ENCODE measurements at places on chromosomes 13 and 19.

DNA sequence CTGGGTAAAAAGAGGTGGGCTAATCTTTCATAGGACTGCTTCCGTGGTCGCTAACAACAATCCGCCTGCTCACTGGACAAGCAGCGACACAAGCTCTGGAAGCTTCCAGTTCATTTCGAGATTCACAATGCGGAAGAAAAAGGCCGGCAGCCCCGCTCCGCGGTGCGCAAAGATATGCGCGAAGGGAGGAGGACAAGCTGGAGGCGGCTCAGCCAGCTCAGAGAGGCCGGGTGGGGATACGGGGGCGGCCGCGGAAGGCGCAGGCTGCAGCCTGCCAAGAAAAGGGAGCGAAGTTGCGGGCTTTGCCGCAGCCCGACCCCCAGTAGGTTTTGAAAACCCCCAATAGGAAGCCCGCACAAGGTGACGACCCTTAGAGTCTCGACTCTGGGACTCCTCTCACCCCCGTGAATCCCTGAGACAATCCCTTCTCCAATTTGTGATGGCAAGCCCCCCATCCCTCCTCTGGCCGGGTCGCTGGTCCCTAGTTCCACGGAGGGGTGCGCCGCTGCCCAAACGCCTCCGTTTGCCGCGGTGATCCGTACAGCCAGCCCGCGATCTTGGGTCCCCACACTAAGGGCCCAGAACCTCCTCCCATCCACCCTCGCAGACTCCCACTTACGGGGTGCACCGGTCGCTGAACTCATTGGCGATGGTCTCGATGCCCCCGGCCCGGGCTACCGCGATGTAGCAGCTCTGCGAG lies 697 bp downstream of the HSPH1 start:
- DNase-seq = peak; percentile 68

GRCh38 chr13:29059800-29060199 lies 239.7 kb downstream of the MTUS2 start:
- DNase-seq = no peak

DNA sequence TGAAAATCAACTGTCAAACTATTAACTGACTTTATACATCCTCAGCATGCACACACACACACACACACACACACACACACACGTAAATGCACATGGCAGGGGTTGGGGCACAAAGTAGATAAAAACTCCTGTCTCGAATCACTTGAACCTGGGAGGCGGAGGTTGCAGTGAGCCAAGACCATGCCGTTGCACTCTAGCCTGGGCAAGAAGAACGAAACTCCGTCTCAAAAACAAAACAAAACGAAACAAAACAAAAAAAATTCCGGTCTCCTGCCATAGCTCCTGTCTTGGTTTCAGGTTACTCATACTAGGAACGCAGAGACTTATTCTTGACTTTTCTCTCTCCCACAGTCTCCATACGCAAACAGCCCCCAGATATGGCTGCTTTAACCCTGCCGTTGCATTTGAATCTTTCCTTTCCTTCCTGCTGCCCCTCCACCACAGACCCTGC lies 148.9 kb downstream of the SHISA2 start:
- no peak for DNase-seq

DNA sequence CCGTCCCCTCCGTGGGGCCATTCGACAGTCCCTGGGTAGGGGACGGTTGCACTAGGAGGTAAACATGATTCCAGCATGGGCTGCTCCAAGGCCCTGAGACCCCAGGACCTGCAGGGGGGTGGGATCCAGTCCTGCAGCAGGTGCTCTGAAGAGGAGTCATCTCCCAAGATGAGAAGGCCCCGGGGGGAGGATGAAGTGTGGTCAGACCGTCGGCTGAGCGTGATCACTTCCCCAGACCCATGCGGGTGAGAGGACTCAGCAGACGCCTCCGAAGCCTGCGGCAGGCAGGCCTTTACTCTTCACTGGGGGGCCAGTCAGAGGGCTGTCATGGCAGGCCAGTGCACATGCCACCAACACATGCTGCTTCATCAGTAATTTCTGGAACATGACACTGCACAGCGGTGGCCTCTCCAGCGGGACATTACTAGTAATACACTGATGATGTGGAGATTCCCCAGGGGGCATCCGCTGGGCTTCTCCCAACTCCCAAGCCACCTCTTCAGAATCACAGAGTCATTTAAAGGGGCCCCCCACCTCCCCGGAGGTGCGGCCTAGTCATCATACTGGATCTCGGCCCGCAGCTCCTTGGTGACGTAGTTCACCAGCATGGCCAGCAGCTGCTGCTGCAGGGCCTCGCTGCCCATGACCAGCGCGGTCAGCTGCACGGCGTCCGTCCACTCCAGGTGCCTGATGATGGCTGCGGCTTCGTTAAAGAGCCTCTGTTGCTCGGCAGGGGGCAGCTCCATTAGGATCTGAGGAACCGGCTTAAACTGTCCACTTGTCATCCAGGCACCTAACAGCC lies 12.7 kb downstream of the C19orf12 start:
- DNase-seq = no peak

GRCh38 chr19:18428173-18428786 lies 9.1 kb downstream of the SSBP4 start:
- no peak for DNase-seq

- DNase-seq = no peak
These were observed 10.2 kb upstream of the SIGLEC6 start for GRCh38 chr19:51541458-51542357.

- no peak for DNase-seq
These were observed 2.7 kb upstream of the TEX30 start for GRCh38 chr13:102776271-102776670.

- DNase-seq = no peak
These were observed 804.4 kb downstream of the PCDH9 start for GRCh38 chr13:66425741-66426140.

DNA sequence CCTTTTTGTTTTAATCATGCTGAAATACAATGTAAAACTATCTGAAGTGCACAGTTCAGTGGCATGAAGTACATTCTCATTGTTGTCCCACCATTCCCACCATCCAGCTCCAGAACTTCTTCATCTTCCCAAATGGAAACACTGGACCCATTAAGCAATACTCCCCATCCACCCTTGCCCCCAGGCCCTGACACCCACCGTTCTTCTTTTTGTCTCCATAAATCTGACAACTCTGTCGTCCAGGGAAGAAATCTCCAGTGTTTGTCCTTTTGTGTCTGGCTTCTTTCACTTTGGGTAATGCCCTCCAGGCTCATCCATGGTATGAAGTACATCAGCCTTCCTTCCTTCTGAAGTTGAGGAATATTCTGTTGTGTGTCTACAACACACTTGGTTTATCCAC lies 2.6 kb upstream of the SLC15A1 start:
- no peak for DNase-seq

GRCh38 chr13:110916301-110917142 lies 1.7 kb upstream of the ANKRD10 start:
- no peak for DNase-seq

- DNase-seq = peak; percentile 96
These were observed at the start of gene FDX2 for GRCh38 chr19:10315335-10316214. Gene FDX2, minus strand, starts transcription at chr19:10316015. Its CDS starts 19 bp downstream, at chr19:10315996.

Data from nephron progenitor cell (in vitro differentiated cells).